ENCODE measurements at places on chromosomes 5 and 9. TPM values are rescaled to one million over a fixed set of nuclear protein-coding genes. Genes with fewer than 3 reads are reported as not detected.

PCDHA9 gene
- not detected for polyA plus RNA-seq

LIX1 gene
- polyA plus RNA-seq = not detected

- DNase-seq = no peak
Measured at GRCh38 chr5:90696153-90696552, 137.6 kb downstream of the ADGRV1 start.

GRCh38 chr9:26892251-26893029, at the start of gene CAAP1:
Gene CAAP1, minus strand, starts transcription at chr9:26892802. Its CDS starts 87 bp downstream, at chr9:26892715.
- DNase-seq = peak; percentile 97

GRCh38 chr9:117815315-117815714, 111.1 kb downstream of the TLR4 start:
- no peak for DNase-seq

DNA sequence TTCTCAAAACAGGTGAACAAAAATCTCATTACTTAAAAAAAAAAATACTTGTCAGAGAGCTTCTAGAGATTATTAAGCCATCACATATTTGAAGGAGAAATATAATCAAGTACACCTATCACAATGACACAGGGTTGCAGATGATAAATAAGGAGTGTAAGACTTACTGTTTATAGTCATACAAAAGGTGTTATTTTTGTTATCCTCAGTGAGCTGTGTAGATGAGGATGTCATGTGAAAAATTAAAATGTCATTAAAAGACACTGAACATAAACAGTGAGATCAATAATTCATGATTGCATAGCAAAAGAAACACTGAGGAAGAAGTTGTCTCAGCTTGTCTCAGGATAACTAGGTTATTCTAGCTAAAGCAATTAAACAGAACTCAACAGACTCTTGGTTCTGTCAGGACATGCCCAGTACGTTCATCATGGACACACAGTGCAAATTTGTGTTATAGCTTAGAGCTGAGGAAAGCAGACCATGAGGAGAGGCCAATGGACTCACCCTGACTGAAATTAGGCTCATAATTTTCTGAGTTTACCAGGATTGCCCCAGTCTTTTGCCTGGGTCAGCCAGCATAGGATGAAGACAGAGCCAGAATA, 1162.6 kb upstream of the C9orf72 start:
- no peak for DNase-seq

DNA sequence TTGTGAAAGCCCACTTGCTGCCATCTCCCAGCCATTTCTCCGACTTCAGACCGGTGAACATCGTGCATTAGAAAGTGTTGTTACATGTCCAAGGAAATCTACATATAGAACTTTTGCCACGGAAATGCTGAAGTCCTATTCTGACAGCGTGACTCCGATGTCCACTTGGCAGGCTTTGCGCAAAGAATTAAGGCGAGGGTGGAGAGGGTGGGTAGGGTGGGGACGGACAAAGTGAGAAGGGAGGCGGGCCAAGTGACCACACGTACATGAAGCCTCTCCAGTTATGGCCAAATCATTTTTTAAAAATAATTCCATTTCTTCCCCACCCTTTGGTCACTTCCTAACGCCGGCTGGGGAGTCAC, 460 bp upstream of the ACO1 start:
- no peak for DNase-seq

All from small intestine (tissue), 16 donors.